ENCODE measurements at places on chromosomes 2 and 18.
A peak's percentile ranks its signal among the peaks of the same experiment; 100 is the strongest.

DNA sequence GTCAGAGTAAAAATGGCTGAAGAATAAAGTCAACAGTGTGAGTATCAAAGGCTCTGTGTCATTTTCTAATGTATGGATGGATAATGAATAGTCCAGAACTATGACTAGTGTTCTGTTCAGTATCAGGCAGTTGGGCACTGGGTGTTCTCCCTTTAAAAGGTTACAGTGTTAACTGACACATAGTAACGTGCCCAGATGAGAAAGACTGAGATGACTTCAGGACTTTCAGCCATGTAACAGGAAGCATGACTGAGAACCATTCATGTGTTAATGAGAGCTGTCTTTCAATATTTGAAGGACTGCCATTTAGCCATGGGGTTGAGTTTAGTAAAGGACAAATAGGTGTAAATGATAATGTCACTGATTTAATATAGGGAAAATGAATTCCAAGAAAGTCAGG lies 187.1 kb downstream of the GULP1 start:
- no peak for DNase-seq

DNA sequence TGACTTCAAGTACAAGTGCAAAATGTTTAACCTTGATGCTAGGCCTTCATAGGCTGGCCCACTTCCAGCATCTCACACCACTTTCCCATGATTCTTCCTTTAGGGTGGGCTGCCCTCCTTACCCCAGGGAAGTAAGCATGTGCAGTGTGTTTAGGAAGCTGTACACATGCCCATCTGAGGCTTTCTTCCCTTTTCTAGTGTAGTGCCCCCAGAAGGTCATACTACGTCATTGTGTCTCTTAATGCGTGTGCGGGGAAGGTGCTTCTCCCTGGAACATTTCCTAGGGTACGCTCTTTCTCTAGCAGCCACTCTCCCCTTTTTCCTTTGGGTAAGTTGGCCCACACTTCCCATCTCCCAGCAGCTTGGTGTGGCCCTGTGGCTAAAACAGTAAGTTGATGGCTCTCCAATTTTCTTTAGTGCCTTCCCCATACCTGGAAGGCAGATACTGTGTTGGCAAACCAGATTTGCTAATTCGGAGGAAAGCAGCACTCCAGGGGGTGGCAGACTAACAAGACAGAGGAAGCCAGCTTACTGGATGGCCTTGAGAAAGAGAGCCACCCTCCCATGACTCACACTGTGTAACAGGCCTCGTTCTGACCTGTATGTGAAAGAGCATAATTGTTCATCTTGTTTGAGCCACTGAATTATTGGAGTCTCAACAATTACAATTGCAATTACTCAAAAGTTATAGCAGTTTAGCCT lies 1.1 kb upstream of the SULT6B1 start:
- DNase-seq = no peak

GRCh38 chr2:133439565-133439920 lies 128.7 kb downstream of the NCKAP5 start:
- DNase-seq = no peak

DNA sequence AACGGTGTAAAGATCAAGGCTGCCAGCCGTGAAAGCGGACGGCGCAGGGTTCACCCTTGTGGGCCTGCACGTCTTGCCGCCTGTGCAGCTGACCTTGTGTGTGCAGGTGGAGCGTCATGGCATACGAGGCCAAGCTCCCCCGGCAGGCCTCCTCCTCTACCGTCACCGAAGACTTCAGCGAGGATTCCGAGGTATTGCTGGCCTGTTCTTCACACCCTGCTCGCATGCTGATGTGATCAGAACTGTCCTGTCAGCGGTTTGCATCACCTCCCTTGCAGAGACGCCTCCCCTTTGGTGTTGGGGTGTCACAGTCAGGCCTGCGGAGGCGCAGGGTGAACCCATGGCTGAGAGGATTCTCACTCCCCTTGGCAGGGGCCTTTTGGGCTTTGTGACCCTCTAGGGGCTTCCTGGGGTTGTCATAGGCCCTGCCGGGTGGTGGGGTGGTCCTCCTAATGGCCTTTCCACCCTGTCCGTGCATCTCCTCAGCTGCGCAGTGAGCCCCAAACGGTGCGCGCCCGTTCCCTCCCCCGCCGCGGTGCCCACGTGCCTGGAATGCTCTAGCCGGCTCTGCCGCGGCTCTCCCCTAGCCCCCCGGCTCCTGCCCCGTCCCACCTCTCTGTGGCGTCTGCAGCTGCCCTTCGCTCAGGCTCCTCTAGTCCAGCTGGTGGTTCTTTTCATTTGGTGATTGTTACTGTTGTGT lies 92.5 kb downstream of the DGKD start:
- no peak for DNase-seq

DNA sequence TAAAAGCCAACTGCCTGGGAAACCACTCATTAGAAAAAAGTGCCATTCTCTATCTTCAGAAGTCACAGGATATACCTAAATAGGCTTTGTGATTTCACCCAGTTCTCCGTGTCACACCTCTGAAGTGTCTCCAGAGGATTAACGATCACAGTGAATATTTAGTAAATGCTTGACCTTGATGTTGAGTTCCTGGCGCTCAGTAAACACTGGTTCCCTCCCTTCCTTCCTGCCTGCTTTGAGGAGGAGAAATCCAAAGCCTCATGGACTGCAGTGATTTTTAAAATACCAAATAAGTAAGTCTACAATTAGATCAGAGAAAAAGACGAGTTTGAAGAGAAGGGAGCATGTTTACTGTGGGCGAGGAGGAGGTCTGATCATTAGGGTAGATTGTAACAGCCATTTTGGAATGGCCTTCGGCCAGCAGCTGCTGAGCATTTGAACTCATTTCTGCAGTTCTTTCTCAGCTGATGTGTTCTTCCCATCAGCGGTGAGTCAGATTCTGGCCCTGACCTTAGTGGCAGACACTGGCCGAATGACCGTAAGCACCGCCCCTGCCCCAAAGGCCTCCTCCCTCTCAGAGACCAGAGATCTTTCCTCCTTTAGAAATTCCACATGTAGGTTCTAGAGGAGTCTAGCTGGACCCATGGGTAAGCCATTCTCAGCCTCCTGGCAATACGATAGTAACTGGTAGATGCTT lies 62.1 kb upstream of the SLC16A14 start:
- DNase-seq = no peak

GRCh38 chr18:5049124-5049523 lies 147.9 kb downstream of the AKAIN1 start:
- DNase-seq = no peak

GRCh38 chr2:11692966-11693521 lies 23.0 kb upstream of the NTSR2 start:
- peak; percentile 63 for DNase-seq

Measured in CD4-positive, alpha-beta T cell treated with Interferon alpha-2 for 1 hour (primary cell).